Chondrocyte (in vitro differentiated cells): ENCODE measurements at places on chromosomes 5 and 9.

DNA sequence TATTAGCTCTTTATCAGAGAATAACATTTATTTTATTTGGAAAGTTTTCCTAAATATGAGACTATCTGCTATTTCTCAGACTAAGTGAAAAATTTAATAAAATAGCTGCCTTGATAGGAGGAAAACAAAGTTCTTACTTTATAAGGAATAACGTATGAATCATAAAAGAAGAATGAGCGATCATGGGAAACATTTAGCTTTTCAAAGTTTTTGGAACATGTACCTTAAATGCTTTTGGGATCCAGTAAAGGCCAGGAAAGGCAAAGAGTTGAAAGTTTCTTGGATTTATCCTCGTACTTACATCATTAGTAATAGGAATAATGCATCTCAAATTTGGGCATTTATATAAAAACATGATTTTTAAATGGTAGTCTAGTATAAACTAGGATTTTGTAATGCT lies 19.4 kb downstream of the OGN start:
- DNase-seq = no peak

GRCh38 chr5:172760136-172760535 lies 10.9 kb downstream of the DUSP1 start:
- DNase-seq = no peak

- no peak for DNase-seq
These were observed 35.5 kb upstream of the CDKN2B start for GRCh38 chr9:22044583-22044982.

- no peak for DNase-seq
These were observed 82.7 kb downstream of the HACD4 start for GRCh38 chr9:20948703-20949102.

GRCh38 chr9:105535920-105536668 lies 21.8 kb upstream of the FKTN start:
- DNase-seq = no peak

GRCh38 chr5:112908854-112909253 lies 13.2 kb downstream of the REEP5 start:
- DNase-seq = no peak

DNA sequence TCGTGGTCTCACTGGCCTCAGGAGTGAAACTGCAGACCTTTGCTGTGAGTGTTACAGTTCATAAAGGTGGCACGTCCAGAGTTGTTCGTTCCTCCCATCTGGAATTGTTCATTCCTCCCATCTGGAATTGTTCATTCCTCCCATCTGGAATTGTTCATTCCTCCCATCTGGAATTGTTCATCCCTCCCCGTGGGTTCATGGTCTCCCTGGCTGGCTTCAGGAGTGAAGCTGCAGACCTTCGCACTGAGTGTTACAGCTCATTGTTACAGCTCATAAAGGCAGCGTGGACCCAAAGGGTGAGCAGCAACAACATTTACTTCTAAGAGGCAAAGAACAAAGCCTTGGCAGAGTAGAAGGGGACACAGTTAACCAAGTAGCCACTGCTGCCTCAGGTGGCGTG lies 69.1 kb downstream of the GCNT1 start:
- DNase-seq = no peak

GRCh38 chr9:12640866-12641636 lies 52.1 kb upstream of the TYRP1 start:
- no peak for DNase-seq

GRCh38 chr9:78438211-78438610 lies 141.3 kb downstream of the PSAT1 start:
- DNase-seq = no peak

- no peak for DNase-seq
These were observed 456.7 kb downstream of the ZNF608 start for GRCh38 chr5:124289641-124290311.

- DNase-seq = peak; percentile 99
These were observed 124.4 kb downstream of the C9orf50 start for GRCh38 chr9:129496473-129497004.

GRCh38 chr5:147892696-147893296 lies 13.5 kb downstream of the C5orf46 start:
- no peak for DNase-seq

DNA sequence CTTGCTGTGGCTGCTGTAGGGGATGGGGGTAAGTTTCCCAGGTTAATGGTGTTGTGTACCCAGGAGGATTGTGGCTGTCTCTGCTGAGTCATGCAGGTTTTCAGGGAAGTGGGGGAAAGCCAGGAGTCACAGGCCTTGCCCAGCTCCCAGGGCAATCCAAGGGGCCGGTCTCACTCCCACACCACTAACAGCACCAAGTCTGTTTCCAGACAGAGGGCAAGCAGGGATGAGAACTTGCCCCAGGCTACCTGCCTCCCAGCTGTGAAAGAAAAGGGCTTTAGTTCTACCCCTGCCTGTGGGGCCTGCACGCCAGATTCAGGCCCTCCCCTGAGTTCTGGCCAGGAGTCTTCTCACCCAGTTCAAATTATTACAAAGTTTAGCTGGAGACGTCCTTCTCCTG lies 579.8 kb upstream of the ST8SIA4 start:
- DNase-seq = no peak

GRCh38 chr5:120151825-120152224 lies 312.3 kb upstream of the PRR16 start:
- DNase-seq = no peak

- no peak for DNase-seq
These were observed 28.6 kb downstream of the UGCG start for GRCh38 chr9:111925017-111925770.
